NCI-H1105 treated with DMSO at 0.1 percent for 48 hours (cell line): ENCODE measurements at places on chromosomes 11 and 22.
A peak's percentile ranks its signal among the peaks of the same experiment; 100 is the strongest.

- DNase-seq, result no peak
Measured at GRCh38 chr22:48106715-48107259, 1344.3 kb downstream of the TBC1D22A start.

GRCh38 chr11:72984453-72985077, 157.6 kb downstream of the FCHSD2 start:
- DNase-seq, result no peak

DNA sequence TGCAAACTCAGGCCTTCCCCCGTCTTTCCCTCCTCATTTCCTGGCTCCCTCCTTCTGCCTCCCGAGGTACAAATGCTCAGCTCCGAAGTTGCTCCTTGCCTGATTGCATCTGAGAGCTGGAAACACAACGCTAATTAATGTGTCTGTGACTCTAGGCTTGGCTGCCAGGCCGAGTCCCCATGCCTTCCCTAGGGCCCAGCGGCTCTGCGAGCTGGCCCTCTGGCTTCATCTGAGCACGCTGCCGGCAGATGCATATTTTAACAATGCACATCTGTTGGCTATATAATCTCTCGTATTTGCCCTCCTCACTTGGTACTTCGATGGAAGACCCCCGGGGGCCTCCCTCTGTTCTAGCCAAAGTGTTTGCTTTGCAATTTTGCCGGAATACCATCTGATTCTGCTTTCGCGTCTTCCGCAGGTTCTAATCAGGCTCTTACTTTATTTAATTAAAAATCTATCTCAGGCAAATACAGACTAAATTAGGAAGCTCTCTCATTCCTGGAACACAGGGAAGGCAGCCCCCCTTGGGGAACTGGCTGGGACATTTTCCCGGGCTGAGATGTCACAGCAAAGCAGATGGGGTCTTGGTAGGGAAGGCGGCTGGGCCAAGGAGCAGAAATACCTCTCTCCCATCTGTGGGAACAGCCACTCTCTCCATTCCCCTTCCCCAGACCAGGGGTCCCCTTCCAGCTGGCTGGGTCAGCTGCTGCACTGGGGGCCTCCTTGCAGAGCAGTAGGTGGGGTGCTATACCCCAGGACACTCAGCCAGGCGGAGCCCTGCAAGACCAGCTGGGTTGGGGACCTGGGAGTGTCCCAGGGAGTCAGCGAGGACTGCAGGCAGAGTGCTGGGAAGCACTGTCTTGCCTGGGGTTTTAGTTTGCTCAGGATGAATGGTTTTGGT, 162.8 kb downstream of the ST3GAL4 start:
- DNase-seq, result no peak

DNA sequence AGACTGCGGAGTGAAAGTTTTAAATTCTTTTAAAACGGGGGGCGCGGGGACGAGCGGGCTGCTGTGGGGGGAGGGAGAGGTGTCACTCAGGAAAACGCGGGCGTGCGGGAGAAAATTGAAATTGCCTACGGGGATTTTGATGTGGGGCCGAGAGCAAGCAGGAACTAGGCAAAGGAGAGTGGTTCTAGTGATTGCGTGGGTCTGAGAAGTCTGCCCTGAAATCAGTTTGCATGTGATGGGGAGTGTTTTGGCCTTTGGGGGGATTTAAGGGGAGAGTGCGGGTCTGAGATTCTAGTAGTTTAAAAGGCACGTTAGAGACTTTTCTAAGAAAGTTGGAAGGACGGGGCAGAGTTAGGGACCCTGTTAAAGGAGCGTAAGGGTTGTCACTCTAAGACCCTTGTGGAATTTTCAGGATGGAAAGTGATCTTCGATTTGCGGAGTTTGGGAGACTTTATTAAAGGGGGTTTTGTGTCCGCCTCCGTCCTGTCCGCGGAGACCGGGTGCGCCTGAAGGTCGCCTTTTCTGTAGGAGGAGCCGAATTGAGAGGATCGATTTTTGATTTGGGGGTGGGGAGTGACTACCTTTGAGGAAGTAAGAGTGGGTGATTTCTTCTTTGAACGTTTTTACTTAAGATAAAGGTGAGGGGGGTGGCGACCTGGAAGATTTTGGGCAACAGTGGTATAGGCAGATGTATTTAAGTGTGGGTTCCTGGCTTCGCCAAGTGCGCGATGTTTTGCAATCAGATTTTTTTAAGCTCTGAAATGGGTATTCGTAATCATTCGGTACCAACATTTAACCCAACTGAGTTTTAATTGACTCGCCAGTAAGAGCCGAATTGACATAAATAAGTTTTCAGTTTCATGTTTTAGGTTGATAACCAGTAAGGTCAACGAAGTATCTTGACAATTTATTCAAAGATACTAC, 1.1 kb downstream of the EED start:
- peak; percentile 70 for DNase-seq

DNA sequence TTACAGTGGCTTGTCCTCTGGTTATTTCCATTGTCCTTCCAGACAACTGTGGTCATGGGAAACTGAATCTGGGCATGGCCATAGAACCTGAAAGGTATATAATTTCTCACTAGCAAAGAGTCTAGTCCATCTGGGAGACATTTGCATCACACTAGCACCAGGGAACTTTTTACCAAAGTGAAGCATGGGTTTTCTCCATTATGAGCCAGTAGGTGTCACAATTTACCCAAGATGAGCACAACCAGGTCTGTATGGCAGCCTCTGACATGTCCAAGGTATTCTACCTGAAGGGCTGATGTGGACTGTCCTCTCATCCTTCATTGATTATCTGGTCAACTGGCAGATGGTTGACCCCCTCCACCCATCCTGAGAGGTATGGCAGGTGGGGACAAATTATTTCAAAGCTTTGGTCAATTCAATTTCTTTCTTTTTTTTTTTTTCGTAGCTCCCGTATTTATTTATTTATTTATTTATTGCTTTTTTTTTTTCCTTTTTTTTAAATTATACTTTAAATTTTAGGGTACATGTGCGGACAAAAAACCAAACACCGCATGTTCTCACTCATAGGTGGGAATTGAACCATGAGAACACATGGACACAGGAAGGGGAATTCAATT, 425.9 kb downstream of the TMEM135 start:
- DNase-seq, result peak; percentile 72

DNA sequence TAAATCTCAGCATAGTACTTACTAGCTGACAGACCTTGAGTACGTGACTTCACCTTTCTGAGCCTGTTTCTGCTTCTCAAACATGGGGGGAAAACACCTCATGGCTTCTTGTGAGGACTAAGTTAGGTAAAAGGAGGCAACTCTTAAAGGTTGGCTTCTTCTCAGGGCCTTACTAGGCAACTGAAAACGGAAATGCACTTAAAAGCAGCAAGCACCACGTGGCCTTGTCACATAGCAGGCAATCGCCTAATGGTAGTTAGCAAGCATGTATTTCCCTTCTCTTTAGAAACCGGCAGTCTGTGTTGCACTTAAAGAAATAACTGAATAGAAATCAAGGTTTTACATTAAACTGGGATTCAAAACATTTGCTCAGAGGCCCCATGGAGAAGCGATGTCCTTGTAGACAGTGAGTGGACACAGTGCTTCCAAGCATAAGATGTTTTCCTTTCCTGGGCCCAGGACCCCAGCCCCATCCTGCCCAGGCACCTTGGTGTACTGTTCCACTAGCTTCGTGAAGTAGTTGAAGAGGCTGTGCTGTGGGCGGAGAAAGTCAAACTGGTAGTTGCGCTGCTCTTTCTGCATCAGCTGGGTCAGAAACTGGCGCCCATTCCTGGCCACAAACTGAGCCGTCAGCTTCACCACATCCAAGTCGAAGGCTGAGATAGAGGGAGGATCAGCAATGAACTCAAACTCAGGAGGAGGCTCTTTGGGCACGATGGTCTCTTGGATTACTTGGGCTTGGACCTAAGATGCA, 12.1 kb downstream of the SF3A1 start:
- no peak for DNase-seq

DNA sequence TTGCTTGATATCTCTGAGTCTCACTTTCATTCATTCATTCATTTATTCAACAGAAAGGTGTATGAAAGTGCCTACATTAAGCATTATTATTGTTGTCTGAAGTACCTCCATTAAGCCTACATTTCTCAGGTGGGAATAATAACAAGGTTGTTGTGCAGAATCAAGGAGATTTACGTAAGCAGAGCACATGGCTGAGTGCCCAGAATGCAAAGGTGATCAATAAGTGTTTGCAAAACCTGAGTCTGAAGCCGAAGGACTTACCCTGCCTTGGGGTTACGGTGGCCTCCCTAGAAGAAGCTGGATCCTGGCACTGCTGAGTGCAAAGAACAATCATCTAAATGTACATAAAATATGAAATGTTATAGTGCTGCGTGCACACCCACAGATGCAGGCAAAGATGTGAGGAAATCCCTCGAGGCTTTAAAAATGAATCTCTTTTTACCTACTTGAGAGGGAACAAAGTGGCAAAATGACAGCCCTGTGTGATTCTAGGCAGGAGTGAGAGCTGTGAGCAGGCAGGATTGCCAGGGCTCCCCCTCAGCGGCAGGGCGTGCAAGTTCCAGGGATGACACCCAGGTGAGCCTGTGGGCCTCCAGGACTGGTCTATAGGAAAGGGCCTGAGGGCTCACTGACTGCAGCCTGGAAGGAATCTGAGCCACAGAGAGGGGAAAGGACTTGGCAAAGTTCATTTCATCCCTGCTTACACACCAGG, 133.1 kb upstream of the TBCEL start:
- DNase-seq, result peak; percentile 86

DNA sequence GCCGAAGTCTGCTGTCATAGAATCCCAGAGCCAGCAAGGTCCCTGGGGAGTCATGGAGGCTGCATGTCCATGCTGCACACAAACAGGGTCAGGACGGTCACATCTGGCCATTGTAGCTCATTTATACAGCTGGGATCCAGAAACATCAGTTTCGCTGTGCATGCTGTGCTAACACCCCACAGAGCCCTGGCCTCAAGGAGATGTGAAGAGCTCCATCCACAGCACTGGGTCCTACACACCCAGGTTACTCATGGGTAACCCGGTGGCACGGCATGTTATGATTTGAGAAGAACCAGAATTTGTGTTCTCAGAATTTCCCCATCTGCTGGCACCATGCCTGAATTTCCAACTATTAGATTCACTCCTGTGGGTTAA, 146.3 kb upstream of the ARHGAP20 start:
- no peak for DNase-seq

GRCh38 chr22:37804881-37805809, 2.6 kb upstream of the GCAT start:
- peak; percentile 71 for DNase-seq
